ENCODE measurements at places on chromosomes 11 and 22.

DNA sequence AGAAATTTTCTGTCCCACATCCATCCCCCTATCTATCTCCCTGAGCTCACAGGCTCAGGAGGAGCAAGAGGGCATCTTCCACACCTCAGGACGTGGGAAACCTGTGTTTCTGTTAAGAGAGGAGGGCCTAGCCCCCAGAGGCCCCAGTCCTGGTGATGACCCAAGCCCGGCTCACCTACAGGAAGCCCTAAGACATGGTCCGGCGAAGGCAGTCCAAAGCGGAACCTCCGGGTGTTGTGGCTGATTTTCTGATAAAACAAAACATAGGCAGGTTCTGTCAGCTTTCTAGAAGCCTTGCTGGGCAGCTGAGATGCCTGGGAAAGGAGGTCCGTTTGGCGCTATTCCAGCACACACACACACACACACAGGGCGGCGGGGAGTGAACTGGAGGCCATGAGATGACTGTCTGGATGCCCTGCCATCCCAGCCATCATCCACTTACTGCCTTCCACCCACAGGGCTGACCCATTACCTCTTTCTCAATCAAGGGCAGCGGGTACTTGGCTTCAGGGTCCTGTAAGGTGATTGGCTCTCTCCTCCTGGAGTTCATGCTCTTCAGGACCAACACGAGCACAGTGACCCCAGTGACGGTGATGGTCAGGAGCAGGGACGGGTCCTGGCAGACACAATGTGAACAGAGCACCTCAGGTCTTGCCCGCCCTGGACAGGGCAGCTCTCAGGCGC lies 882 bp downstream of the CYB5R2 start:
- DNase-seq = no peak

DNA sequence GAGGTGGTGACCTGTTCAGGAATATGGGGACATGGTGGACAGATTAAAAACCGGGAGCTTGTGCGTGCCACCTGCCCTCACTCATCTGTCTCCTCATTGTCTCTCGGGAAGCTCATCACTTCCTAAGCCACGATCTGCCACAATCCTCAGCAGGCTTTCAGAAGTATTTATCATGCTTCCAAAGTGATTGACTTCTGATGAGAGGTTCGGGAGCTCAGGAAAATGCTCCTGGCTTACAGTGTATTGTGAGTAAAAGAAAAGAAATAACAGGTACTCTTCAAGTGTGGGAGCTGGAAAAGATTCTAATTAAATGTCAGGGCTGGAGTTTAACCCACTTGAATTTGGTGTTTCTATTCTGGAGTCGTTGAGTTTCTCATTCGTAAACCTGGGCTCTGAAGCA lies 91.9 kb upstream of the DRD2 start:
- no peak for DNase-seq

DNA sequence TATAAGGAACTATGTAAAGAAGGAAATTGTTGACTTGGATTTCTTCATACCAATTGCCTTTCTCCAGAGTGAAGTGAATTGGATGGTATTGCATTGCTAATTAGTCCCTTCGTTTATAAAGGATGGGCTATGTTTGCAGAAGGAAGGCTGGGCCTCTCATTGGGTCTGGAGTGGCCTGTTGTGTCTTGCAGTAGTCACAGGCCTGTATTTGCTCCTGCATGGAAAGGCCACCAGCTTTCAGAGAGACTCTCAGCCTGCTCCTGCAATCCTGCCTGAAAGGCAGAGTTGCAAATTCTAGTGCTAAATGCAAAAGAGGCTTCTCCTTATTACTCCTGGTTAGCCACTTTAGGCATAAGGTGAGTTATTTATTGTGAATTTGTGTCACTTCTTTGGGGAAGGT lies 103.8 kb downstream of the EXT2 start:
- no peak for DNase-seq

GRCh38 chr11:5476186-5476819 lies 12.2 kb upstream of the OR52D1 start:
- peak; percentile 6 for DNase-seq

- DNase-seq = no peak
Measured at GRCh38 chr11:46461461-46461927, 69.9 kb upstream of the CHRM4 start.

DNA sequence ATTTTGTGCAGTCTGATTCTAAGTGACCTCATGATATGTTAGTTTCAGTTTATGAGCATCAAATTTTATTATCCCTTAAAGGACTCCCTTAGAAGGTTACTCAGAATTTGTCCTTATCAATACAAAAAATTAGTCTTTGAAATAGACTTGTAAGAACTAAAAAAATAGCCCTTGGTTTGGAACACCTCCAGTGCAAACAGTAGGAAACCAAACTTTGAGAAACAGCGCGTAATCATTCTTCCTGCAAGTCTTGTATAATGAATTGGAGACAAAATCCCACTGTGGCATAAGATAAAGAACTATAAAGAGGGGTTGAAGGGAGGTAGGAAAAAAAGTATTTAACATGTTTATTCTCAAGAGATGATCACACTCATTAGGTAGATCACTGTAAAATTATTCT lies 10.8 kb upstream of the MSANTD4 start:
- DNase-seq = no peak

DNA sequence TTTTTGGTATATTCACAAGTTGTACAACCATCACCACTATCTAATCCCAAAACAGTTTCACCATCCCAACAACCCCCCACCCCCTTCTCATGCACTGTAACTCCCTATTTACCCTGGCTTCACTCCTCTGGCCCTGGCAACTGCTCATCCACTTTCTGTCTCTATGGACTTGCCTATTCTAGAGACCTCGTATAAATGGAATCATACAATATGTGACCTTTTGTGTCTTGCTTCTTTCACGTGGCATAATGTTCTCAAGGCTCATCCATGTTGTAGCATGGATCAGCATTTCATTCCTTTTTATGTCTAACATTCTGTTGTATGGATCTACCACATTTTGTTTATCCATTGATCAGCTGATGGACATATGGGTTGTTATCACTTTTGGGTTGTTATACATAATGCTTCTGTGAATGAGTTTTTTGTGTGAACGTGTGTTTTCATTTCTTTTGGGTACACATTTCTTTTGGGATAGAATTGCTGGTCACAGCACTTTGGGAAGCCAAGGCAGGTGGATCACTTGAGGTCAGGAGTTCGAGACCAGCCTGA lies 46.1 kb downstream of the GDPD5 start:
- DNase-seq = no peak

DNA sequence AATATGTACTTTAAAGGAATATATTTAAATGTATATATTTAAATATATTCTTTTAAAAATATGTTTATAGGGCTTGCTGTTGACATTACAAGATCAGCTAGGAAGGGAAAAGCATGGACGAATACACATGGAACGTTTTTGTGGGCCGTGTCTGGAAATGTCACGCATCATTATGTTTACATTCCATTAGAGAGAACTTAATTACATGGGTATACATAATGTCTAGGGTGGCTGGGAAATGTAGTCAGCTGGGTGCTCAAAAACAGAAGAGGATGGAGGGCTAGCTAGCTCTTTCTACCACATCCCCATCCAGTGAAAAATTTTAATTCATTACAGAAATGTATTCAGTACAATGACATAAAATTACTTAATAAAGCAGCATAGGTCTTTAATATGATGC lies 371.2 kb downstream of the DYNC2H1 start:
- no peak for DNase-seq

DNA sequence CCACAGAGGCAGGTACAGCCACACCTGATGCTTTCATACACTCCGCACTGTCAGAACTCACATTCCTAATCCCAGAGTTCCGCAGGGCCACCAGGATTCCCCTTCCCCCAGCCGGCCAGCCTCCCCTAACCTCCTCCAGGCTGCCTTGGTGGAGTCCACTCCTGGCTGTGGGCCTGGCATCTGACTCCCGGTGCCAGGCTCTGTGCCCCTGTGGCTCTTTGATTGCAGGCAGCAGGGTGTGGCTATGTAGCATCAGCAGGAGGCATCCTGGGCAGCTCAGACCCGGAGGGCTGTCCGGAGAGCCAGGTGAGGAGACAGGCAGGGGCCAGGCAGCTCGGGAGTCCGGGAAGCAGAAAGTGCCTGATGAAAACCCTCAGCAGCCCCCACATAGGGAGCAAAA lies 1432.9 kb downstream of the BRD1 start:
- DNase-seq = no peak

GRCh38 chr22:28095316-28096095 lies 176.4 kb upstream of the PITPNB start:
- no peak for DNase-seq

GRCh38 chr11:1541474-1542204 lies 30.4 kb downstream of the DUSP8 start:
- DNase-seq = no peak

GRCh38 chr11:44097821-44098220 lies 2.3 kb downstream of the EXT2 start:
- DNase-seq = no peak

- DNase-seq = peak; percentile 74
Measured at GRCh38 chr11:3824714-3825472, 15.9 kb downstream of the RHOG start.

- no peak for DNase-seq
Measured at GRCh38 chr11:103709371-103709770, 327.1 kb upstream of the DDI1 start.

GRCh38 chr11:1555713-1556153 lies 16.3 kb downstream of the DUSP8 start:
- no peak for DNase-seq

GRCh38 chr11:128346804-128347203 lies 240.6 kb downstream of the ETS1 start:
- peak; percentile 22 for DNase-seq

- no peak for DNase-seq
Measured at GRCh38 chr11:3989921-3990290, 104.7 kb upstream of the RRM1 start.

- DNase-seq = no peak
Measured at GRCh38 chr11:86984701-86985100, 29.5 kb upstream of the FZD4 start.

DNA sequence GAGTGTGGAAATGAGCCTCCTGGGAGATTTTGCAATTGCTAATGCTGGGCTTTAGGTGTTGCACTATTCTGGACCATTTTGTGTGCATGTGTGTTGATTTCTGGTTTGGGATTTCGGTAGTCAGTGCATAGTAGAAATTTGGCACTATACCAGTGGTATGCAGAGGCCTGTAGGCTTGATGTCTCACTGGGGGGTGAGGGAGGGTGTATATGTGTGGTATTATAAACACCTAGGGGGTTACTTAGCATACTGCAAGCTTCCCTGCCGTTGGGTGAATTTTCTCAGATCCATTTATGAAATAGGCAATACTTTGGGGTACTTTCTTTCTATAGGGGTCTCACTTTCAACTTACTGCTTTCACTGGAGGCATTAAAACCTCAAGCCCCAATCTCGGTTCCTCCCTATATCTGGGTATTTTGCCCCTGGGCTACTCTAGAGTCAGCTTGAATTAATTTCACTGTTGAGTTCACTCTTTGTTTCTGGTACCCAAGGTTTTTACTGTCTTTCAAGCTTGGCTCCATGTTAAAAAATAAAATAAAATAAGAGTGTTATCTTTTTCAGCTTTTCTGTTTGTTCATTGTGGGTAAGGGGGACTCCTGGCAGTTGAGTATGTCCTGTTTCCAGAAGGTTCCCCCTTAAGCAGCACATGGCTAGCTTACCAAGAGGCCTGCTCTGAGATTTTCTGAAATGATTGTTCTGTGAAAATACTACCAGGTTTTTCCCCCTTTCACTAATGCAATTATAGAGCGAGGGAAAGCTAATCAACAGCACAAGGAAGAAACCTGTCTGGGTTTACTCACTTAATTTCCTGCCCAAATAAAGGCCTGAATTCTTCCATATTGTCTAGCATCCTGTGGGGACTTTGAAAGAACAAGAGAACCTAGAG lies 45.8 kb downstream of the PPFIBP2 start:
- DNase-seq = no peak

GRCh38 chr22:25573841-25574240 lies 9.4 kb downstream of the GRK3 start:
- no peak for DNase-seq

GRCh38 chr11:119496997-119497396 lies 74.0 kb upstream of the THY1 start:
- DNase-seq = no peak

DNA sequence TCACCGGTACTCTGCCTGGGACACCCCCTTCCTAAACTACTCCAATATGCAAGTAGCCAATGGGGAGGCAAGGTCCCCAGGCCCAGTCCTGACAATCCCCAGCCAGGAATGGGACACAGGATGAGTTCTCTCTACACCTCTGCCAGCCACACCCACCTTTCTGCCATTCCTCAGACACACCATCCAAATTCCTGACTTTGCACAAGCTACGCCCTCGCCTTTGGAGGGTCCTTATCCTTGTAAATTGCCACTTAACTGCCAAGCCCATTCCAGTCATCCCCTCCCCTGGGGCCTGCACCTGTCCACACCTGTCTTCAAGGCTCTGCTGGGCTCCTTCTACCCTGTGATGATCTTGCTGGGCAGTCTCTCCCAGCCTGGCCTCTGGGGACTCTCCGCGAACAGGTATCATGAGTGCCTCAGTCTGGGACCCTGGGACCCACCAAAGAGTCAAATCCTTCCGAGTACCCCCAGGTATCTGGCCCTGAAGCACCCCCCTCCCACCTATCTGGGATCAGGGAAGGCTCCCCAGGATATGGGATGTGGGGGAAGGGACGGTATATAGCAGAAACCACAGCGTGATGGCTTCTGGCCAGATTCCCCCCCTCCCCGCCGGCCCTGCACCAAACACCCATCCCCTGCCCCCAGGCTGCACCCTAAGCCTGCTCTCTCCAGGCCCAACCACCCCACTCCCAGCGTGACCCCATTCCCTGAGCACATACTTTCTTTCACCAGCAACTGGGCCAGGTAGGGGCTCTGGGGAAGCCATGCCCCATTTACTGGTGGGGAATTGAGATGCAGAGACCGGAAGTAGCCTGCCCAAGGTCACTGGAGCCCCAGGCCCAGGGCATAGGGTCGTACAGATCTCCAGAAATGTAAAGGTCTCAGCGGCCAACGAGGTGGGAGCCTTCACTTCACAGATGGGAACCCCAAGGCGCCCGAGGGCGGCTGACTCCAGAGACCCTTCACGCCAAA lies 806 bp downstream of the ARAP1 start:
- DNase-seq = no peak

- DNase-seq = no peak
Measured at GRCh38 chr11:73267122-73267846, 4.9 kb upstream of the P2RY6 start.

Data from CD4-positive, alpha-beta T cell (primary cell).